ENCODE measurements at places on chromosomes 2 and 18.

GRCh38 chr18:75588412-75588811, 160.9 kb upstream of the SMIM21 start:
- DNase-seq = no peak

GRCh38 chr2:54899576-54900200, 150.6 kb downstream of the RTN4 start:
- DNase-seq = no peak

- no peak for DNase-seq
Measured at GRCh38 chr2:125169764-125170146, 1144.7 kb downstream of the CNTNAP5 start.

DNA sequence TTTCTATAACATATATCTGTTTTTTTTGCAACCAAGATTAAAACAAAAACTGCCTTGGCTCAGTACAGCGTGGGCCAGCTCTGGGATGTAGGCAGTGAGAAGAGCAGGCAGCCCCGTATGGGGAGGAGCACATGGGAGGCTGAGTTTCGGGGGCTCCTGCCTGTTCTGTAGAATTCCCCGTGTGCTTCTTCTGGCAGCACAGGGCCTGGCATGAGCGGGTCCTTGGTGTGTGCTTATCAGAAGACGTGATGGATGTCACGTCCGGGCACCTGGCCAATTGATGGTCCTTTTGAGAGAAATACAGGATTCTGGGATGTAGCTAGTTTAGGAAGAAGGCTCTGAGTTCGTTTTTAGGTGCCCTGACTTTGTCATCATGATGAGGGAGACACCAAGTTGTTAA, 16.2 kb downstream of the IMPA2 start:
- no peak for DNase-seq

- no peak for DNase-seq
Measured at GRCh38 chr2:140891614-140892212, 1239.1 kb downstream of the LRP1B start.

GRCh38 chr2:125172181-125172580, 1147.1 kb downstream of the CNTNAP5 start:
- DNase-seq = no peak

DNA sequence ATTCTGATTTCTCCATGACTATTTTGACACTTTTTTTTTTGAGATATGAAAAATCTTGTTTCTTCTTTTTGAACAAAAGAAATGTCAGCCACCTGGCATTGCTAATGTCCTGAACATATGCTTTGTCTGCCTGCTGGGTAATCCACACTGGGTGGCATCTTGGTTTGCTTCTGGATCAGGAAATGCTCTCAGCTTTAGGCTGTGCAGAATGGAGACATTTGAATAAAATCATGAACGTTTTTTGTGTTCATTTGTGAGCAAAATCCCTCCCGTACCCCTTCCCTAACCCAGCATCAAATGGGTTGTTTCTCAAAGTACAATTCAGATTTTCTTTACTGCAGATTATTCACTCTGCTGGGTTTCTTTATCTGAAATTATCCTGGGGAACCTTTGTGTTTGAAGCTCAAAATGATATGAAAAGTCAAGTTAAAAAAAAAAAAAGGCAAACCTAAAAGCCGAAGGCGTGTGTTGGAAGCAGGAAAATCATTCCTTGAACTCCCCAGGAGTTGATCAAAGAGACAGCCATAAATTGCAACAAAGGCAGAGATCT, 53.4 kb upstream of the KLF7 start:
- DNase-seq = no peak

GRCh38 chr2:96409081-96409819, 73.7 kb downstream of the NCAPH start:
- no peak for DNase-seq

GRCh38 chr18:59707306-59707705, 10.1 kb upstream of the CCBE1 start:
- DNase-seq = no peak

- DNase-seq = no peak
Measured at GRCh38 chr2:69384618-69385081, 2.4 kb downstream of the GFPT1 start.

GRCh38 chr2:169999054-169999453, 171.8 kb downstream of the UBR3 start:
- no peak for DNase-seq

DNA sequence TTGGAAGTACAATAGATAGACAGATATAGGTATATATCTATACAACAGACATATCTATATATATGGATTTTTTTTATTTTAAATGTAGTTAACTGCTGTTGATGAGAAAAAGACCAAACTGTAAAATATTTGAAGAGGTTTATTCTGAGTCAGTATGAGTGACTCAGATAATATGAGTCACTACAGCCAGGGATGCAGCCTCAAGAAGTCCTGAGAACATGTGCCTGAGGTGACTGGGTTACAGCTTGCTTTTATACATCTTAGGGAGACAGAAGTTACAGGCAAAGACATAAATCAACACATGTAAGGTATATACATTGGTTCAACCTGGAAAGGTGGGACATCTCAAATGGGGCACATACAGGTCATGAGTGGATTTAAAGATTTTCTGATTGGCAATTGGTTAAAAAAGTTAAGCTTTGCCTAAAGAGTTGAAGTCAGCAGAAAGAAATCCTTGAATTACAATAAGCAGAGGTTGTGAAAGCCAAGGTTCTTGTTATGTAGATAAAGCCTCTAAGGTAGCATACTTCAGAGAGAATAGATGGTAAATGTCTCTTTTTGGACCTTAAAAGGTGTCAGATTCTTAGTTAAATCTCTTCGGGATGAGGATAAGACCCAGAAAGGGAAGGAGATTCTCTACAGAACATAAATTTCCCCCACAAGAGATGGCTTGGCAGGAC, 149.9 kb downstream of the RBM43 start:
- DNase-seq = no peak

- DNase-seq = no peak
Measured at GRCh38 chr2:157789933-157790511, 86.1 kb downstream of the ACVR1 start.

- DNase-seq = no peak
Measured at GRCh38 chr2:10190737-10191532, 68.4 kb downstream of the RRM2 start.

DNA sequence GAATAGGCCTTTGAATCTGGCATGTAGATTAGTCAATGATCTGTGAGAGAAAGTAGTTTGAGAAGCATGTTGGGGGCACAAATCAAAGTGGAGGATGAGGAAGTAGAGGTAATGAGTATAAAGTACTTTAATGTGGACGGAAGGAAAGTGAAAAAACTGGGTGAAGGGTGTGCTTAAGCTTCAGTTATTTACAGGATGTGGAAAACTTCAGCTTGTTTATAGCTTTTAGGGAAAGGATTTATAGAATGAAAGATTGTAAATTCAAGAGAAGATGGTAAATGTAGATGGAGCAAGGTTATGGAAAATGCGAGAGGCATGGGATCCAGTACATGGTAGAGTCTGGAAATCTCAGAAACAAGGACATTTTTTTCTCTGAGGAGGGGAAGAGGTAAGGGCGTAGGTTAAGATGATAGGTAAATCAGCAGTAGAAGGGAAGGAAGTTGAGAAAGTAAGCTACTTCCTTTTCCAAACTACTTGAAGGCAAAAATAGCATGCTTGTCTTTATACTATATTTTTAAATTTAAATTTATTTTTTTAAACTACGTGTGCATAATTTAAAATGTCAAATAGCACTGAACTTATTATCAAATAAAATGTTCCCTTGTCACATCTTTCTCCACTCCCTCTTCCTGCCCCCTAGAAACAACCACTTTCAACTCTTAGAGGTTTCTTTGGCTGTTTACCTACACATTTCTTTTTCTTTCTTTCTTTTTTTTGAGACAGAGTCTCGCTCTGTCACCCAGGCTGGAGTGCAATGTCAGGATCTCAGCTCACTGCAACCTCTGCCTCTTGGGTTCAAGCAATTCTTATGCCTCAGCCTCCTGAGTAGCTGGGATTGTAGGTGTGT, 8.5 kb downstream of the FAM117B start:
- no peak for DNase-seq

- no peak for DNase-seq
Measured at GRCh38 chr2:157830266-157830665, 45.9 kb downstream of the ACVR1 start.

DNA sequence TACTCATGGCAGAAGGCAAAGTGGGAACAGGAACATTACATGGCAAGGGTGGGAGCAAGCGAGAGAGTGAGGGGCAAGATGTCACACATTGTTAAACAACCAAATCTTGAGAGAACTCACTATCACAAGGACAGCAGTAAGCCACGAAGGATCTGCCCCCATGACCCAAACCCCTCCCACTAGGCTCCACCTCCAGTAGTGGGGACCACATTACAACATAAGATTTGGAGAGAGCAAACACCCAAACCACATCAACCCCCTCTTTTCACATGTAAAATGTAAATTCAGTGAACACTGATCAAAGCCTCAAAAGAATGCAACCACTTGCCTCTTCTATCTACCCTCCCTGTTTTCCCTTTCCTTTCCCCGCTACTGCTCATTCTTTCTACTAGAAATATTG, 43.6 kb upstream of the TNP1 start:
- DNase-seq = no peak

DNA sequence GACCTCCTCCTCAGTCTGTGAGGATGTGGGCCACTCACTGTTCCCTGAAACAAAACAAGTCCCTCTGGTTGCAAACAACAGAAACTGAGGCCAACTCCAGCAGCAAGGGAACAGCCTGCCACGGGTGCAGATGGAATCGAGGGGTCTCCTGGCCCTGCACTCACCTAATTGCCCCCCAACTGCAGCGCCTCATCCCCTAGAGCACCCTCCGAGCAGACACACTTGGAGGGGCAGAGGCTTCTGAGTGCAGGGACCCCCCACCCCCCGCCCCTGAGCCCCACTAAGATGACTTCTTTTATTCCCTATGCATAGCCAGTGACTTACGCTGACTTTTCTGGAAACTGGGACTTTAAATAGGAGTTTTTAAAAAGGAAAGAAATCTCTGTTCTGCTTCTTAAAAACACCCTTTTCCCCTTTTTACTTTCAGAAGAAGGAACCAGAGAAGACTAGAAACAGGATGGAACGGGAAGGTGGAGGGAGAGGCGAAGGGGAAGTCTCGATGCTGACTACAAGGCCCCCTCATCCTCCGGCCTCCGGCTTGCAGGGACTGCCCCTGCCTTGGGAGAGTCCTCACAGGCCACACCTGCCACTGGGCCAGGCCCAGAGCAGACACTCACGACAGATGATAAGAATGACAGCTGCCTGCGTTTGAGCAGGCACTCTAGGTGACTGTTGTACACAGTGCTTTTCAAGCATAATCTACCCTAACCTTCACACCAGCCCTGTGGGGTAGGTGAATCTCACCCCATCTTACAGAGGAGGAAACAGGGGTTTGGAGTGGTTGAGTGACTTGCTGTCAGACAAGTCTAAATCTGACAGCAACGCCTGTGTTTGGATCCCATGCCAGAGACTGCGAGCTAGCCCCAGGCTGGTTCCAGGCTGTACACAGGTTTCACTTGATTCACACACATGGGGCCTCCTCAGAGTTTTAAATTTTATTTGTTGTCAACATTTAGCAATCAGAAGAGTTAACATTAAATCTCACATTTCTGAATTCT, 28.2 kb upstream of the BIN1 start:
- no peak for DNase-seq

- DNase-seq = no peak
Measured at GRCh38 chr2:160252278-160252887, 52.3 kb upstream of the ITGB6 start.
